ENCODE measurements at places on chromosomes 7 and 10.

- no peak for DNase-seq
These were observed 3.3 kb downstream of the ZNF503 start for GRCh38 chr10:75398200-75398691.

- DNase-seq, result no peak
These were observed 5.7 kb downstream of the GATA3 start for GRCh38 chr10:8060010-8060703.

DNA sequence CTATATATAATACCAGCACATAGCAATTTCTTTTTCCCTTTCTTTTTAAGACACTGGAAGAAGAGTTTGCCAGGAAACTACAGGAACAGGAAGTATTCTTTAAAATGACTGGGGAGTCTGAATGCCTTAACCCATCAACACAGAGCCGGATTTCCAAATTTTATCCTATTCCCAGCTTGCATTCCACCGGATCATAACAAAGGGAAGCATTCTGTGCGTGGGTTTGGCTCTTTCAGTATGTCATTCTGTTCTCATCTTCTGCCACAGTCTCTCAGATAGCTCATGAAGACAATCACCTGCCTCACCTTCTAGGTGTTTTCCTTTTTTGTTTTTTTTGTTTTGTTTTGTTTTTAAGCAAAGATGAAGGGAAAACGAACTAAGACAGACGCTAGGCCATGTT is 58.6 kb downstream of the SLK start:
- no peak for DNase-seq

- peak; percentile 74 for DNase-seq
These were observed 169.9 kb downstream of the PIP4K2A start for GRCh38 chr10:22544325-22545068.

DNA sequence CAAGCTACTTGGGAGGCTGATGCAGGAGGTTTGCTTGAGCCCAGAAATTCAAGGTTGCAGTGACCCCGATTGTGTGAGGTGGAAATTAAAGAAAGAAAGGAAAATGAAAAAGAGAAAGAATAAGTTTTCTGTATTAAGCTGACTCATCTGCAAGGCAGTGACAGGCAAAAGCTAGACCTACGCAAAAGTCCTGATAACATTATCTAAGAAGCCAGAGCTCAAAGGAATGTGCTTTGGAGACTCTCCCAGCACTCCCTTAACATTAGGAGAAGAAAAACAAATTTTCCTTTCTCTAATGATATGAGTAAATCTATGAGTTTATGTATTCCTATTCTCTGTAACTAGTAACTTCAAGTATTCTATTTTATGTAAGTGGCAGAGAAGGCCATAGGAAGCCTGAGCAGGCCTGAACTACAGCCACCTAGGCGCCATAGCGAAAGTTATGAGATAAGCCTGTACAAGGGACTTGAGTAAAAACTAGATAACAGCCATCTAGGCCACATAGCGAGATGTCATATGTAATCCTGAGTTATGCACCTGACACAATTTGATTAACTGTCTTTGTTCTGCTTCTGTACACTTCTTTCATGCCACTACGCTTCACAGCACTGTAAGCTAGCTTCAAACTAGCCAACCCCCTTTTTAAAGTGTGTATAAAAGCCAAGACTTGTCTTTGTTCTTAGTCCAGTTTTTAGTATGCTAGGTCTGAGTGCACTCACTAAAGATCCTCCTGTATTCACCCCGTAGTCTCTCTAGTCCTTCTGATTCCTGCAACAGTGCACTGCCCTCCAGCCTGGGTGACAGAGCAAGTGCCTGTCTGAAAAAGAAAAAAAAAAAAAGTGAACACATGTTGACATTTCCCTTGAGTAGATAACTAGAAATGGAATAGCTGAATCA is 9.4 kb upstream of the ZWINT start:
- DNase-seq, result no peak

- DNase-seq, result no peak
These were observed 37.0 kb upstream of the MXI1 start for GRCh38 chr10:110170142-110170971.

DNA sequence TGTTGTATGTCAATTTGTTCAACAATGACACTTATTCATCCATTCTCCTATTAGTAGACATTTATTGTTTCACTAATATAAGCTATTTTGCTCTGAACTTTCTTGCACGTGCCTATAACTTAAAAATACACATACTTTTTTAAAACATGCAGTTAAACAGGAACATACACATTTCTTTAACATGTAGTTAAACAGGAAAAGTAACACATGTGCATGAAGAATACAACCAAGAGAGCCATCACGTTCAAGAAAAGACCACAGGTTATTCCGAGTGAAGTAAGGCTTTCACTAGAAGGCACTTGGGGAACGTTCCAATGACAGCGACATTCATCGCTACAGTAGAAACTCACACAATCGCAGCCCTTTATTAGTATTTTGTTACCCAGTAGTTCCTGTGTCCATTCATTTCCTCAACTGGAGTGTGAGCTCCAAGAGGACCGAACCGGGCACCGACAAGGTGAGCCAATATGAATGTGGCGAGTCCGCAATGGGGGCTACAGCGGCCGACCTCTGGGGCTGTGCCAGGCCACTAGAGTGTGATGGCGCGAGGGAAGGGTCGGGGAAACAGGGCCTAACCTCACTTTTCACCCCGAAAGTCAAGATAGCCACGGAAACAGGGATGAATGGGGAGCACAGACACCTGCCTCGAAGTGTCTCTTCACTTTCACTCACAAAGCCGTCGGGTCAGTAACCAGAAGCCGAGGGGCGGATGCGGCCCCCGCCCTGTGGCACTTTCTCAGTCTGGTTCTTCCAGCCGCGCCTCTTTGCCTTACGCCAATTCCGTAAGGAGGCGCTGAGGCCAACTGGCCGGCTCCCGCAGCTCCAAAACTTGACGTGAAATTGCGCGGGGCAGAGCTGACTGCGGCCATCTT is 775 bp upstream of the SEPTIN7 start:
- peak; percentile 83 for DNase-seq

- no peak for DNase-seq
These were observed 19.7 kb downstream of the AQP1 start for GRCh38 chr7:30931161-30931928.

DNA sequence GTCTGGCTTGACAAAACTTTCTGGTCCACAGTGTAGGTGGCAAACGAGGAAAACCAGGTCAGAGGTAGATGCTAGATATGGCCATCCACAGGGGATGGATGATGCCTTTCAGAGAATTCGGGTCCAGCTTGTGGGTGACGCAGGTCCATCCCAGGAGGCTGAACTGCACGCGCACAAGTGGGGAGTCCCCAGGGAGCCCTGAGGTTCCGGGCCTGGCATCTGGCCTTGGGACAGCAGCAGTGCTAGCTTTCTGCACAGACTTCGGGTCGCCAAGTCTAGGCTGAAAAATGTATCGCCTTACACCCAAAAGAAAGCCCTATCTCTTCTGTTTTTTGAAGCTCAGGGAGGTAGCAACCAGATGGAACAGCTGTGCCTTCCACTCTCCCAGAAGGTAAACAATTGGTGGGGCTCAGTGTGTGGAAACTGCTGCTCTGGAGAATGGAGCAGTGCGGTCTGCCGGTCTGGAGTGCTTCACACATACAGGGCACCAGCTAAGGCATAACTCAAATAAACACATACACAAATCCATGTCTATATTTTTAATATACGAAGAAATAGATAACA is 119.3 kb upstream of the ACBD5 start:
- DNase-seq, result no peak

DNA sequence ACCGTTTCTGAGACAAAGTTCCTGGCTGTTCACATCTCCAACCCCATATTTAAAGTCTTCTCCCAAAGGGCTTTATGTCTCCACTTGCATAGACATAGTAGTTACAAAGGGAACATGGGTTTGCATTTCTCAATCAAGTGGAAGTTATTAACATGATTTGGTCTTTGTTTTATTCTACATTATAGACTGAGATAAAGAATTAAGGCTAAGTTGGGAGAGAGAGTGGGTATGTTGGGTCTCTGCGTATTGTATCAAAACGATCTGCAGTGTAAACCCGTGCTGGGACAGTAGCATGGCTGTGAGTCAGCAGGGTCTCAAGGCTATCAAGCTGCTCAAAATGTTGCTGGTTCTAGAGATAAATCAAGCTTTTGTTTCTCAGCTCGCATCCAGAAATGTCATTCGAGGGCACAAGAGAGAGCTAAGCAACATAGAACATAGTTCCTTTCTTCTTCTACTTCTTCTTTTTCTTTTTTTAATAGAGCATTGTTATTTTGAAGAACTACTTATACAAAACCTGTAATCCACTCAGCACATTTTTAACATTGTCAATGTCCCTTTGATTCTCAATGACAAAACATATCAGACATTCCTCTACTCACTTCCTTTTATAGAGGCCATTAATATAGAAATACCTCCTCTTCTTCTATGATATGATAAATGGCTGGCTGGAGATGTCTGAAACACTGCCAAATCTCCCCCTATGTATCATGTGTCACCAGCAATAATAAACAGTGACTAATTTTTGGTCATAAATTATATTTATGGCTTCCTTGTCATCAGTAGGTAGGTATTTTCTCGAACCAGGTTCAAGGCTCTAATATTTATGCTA is 34.5 kb upstream of the RHOBTB1 start:
- no peak for DNase-seq

Measured in NCI-H510A (cell line).